ENCODE measurements at places on chromosomes 12 and 14. TPM values are rescaled to one million over a fixed set of nuclear protein-coding genes. Genes with fewer than 3 reads are reported as not detected.

SNAPC1 gene
- 5.2 TPM for total RNA-seq

KRT85 gene
- total RNA-seq, result not detected

PRKAG1 gene
- total RNA-seq, result 73.2 TPM

KRT72 gene
- total RNA-seq, result not detected

MUCL1 gene
- total RNA-seq, result not detected

SERPINA5 gene
- 0.09 TPM for total RNA-seq

TEX22 gene
- 0.43 TPM for total RNA-seq

Measured in bronchial smooth muscle cell (primary cell).